ENCODE measurements at places on chromosomes 7 and 10. TPM values are rescaled to one million over a fixed set of nuclear protein-coding genes. Genes with fewer than 3 reads are reported as not detected.

The KMT2E gene
- total RNA-seq: 45.0 TPM

The SGCE gene
- 25.0 TPM for total RNA-seq

The CTAGE4 gene
- 9.8 TPM for total RNA-seq

The GOLGA7B gene
- not detected for total RNA-seq

The NRP1 gene
- 2.1 TPM for total RNA-seq

The WNT2 gene
- total RNA-seq: not detected

The AMZ1 gene
- 1.4 TPM for total RNA-seq

The RAMP3 gene
- total RNA-seq: 0.88 TPM

The TMEM176A gene
- 0.90 TPM for total RNA-seq

The GATA3 gene
- 0.43 TPM for total RNA-seq

The PNLIP gene
- not detected for total RNA-seq

The GHRHR gene
- 6.5 TPM for total RNA-seq

The GARIN1A gene
- 0.29 TPM for total RNA-seq

The CHAT gene
- not detected for total RNA-seq

The SPAM1 gene
- total RNA-seq: not detected

The SH2D4B gene
- total RNA-seq: 0.13 TPM

The GPRIN2 gene
- total RNA-seq: 17.8 TPM

The ENTPD1 gene
- 2.2 TPM for total RNA-seq

The ITGA8 gene
- total RNA-seq: not detected
